ENCODE measurements at places on chromosomes 6 and 20.

- peak; percentile 38 for DNase-seq
These were observed 2.7 kb downstream of the C20orf204 start for GRCh38 chr20:64038565-64039292.

GRCh38 chr6:142856624-142857232 lies 88.2 kb downstream of the HIVEP2 start:
- DNase-seq, result no peak

- DNase-seq, result no peak
These were observed 288.0 kb downstream of the ADGB start for GRCh38 chr6:146886587-146887446.

DNA sequence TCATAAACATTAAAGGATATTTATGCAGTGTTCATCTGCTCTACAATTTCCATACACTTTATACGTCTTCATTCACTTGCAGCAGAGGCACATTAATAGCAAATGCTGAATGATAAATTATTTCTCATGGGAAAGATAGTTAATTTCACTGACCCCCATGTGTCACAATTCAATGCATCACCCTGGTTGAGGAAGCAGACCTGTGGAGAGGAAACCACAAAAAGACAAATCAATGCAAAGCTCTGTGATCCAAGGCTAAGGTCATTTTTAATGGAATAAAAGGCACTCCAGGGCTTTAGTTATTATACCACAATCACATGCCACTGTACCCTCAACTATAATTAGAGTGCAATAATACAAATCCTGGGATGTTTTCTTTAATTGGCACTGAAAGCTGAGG lies 40.3 kb upstream of the TENT5A start:
- DNase-seq, result no peak

DNA sequence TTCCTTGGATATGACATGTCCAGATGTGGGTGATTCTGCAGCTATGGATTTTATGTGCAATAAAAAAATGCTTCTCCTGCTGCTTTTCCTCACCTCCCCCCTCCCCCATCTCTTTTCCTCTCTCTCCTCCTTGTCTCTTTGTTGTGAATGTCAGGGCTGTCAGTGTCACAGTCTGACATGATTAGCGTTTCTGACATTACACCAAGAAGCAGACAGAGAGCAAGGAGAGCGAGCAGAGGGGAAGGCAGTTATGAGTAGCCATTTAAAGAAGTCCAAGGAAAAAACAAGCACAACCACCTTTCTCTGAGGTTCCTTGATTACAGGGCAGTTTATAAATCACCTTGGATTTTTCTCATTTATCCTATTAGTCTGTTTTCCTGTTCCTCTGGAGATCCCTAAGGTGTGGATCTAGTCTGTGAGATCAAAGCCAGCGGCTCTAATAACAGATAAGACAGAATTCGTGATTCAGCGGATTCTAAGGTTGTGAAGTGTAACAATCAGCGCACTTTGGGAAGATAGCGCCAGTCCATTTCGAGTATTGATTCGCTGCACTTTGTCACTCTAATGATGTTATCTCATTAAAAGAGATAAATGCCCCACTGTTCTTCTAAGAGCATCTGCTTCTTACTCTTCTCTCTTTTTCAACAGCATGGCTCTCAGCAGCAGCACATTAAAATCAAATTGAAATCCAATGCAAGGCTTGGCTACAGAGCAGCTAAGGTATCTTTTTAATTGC lies 101.4 kb downstream of the BACH2 start:
- DNase-seq, result no peak

DNA sequence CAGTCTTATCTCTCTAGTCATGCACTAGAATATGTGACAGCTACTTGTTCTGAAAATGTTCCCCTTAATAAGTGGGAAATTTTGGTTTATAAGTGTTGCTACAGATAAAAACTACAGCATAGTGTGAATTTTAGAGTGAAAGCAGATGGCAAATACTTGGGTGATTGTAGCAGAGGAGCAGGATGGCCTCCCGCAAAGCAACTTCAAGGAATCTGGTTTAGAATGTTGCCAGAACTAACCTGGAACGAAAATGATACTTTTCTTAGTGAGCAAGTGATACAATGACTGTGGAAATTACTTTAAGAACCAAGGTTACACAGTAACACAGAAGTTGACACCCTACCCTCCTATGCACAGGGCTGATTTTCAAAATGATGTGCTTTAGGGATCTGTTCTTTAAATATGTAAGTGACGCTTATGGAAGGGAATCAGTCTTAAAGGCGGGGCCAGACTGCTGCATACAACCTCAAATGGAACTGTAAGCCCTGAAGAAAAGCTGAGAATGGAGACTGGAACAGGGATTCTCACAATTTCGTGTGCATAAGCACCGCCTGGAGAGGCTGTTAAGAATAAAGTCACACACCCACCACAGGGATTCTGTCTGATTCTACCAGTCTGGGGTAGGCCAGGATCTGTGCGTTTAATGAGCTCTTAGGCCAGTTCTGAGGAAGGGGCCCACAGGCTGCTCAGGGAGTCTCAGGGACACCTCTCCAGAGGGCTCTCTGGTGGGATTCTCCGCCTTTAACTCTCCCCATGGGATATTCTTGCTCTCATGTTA lies 97.9 kb downstream of the FYN start:
- DNase-seq, result no peak

- no peak for DNase-seq
These were observed 51.5 kb upstream of the DDR1 start for GRCh38 chr6:30832864-30833263.

DNA sequence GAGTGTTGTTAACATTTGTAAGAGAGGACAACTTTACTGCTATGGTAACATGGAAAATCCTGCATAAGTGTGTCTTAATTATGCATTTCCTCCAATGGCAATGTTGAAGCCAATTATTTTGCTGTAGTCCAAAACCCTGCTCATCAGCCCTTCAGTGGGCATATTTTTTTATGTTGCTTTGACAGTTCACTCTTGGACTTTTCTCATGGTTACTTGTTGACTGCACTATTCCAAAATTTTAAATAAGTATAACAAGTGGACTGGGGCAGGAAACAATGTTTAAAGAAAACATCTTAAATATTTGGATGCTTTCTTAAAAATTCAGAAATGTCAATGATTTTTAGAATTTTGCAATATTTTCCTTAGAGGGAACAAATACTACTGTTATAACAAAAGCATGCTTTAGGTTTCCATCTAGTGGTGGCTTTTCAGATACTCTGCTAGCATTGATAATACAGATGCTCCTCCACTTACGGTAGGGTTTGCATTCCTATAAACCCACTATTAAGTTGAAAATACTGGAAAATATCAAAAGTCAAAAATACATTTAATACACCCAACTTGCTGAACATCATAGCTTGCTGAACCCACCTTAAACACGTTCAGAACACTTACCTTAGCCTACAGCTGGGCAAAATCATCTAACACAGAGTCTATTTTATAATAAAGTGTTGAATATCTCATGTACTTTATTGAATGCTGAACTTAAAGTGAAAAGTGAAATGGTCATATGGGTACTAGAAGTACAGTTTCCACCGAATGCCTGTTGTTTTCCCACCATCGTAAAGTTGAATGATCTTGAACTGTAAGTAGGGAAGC lies 86.4 kb downstream of the ADGRG6 start:
- no peak for DNase-seq

- peak; percentile 69 for DNase-seq
These were observed 58.4 kb downstream of the TRIM38 start for GRCh38 chr6:26021001-26021349.

- no peak for DNase-seq
These were observed 120.4 kb downstream of the SYNDIG1 start for GRCh38 chr20:24589815-24590177.
